ENCODE measurements at places on chromosomes 3 and 15.

GRCh38 chr3:195790901-195791300, 20.8 kb downstream of the MUC4 start:
- DNase-seq, result no peak

DNA sequence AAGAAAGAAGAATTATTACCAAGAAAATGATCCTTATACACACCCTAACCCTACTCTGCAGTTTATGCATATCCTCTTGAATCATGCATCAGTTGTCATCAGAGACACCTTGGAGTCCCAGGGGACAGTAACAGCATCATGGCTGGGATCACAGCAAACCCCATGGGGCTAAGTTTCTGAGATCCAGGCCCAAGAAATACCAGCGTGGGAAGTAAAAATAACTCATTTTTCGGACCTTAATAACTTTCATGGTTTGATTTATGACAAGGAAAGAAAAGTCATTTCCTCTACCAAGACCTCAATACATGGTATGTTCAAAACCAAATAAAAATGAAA, 38.8 kb upstream of the B3GNT5 start:
- DNase-seq, result no peak

- DNase-seq, result peak; percentile 69
Observed at GRCh38 chr15:31442699-31443111, 116.1 kb downstream of the KLF13 start.

- DNase-seq, result peak; percentile 46
Observed at GRCh38 chr15:45715528-45715927, 80.7 kb downstream of the SQOR start.

- DNase-seq, result no peak
Observed at GRCh38 chr15:52252781-52253180, 42.8 kb downstream of the MYO5C start.

GRCh38 chr15:49423901-49424550, 984 bp downstream of the FGF7 start:
- no peak for DNase-seq

GRCh38 chr3:122609798-122610559, 32.5 kb downstream of the PARP15 start:
- DNase-seq, result no peak

DNA sequence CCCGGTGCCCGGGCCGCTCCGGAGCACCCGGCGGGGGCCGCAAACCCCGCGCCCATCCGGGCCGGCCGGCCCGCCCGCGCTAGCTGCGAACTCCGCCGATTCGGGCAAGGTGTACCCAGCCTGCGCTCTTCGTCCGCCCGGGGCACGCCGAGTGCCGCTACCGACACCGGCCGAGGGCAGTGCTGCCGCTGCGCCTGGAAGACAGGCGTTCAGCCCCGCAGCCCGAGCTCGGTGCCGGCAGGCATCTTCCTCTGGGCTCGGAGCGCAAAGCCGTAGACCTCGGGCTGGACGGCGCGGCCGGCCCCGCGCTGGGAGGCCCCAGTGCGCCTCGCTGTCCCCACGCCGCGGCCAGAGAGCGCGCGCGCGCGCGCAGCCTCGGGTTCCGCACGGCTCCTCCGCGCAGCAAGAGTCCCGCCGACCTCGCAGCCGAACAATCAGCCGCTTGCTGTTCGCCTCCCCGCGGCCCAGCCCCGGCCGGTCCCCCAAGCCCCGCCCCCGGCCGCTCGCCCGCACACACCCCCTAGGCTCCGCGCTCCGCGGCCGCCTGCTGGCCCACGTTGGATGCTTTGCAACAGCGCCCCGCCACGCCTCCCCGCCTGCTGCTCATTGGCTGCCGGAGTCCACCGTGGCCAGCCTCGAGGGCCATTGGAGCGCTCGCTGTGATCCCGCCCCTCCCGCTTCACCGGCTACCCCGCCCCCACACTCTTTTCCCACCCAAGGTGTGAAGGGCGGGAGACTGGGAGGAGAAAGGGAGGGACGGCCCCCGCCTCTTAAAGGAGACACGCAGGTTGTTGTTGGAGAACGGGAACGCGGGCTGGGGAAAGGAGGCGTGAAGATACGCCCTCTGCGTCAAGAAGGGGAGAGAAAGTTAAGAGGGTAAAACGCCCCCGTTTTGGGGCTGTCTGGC, at the start of gene LRIG1:
Gene LRIG1, minus strand, starts transcription at position 447 of the 907 bp plus-strand sequence. CDS start 615 bp downstream, outside the sequence.
- peak; percentile 98 for DNase-seq

DNA sequence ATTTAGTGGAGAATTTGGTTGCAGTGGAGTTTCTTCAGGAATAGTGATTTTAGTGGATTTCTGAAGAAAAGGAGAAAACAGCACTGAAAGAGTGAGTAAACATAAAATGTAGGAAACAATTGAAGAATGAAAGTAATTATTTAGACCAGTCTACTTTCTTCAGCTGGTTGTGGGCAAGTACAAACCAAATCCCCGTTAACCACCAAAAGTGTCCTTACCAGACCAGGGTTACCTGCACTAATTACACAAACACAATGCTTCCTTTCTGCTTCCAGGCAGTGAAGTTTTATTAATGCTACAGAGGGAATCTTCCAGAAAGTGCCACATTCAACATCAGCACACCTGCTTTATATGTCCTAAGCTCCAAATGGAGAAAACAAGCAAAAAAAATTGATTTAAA, 248.0 kb upstream of the TBC1D5 start:
- no peak for DNase-seq

- DNase-seq, result peak; percentile 74
Observed at GRCh38 chr15:82231842-82232241, 30.7 kb downstream of the EFL1 start.

- DNase-seq, result peak; percentile 83
Observed at GRCh38 chr3:134606033-134607025, 44.5 kb downstream of the KY start.

DNA sequence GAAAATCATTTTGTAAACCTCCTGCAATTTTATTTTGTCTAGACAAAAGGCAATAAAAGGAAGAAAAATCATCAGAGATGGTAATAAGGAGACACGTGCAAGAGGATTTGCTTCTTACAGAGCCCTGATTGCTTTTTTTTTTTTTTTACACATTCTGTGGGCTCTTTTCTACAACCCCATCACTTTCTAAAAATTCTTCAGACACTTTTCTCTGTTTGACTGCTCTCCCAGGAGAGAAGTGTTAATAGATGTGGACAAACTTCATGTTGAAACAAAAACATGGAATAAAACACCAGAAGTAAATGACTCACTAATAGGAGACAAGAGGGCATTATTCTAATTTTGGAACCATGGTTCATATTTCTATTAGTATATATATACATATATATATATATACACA, 114.4 kb upstream of the TPRG1 start:
- no peak for DNase-seq

GRCh38 chr3:11136830-11137626, 17.3 kb upstream of the HRH1 start:
- DNase-seq, result no peak

DNA sequence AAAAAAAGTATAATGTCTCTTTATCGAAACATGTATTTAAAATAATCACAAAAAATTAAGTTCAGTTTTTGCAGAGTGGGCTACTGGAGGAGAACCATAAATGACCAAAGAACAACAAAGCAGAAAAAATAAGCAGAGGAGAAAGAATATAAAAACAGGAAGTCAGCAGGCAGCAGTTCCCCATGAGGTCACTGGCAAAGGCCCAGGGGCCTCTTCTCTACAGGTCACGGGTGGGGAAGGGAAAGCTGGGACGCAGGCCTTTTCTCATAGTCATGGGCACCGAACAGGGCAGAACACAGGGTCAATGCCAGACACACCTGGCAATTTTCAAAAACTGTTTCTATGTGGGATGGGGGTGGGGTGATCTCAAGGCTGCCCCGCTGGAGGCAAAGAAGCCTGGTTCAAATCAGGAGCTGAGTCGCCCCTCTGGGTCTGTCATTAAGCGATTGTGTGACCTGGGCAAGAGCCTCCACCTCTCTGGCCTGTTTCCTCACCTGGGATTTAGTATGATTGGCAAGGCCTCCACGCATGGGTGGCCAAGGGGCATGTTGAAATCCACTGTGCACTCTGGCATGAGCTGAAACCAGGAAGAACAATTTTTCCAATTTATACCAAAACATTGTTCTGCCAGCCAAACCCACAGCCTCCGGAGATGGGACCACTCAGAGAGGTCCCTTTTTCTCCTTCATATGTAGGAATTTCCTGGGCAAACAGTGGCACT, 43.8 kb upstream of the UACA start:
- DNase-seq, result peak; percentile 68

- DNase-seq, result no peak
Observed at GRCh38 chr3:55059027-55059629, 131.3 kb upstream of the LRTM1 start.

GRCh38 chr15:79161837-79162508, 71.4 kb upstream of the RASGRF1 start:
- DNase-seq, result no peak

DNA sequence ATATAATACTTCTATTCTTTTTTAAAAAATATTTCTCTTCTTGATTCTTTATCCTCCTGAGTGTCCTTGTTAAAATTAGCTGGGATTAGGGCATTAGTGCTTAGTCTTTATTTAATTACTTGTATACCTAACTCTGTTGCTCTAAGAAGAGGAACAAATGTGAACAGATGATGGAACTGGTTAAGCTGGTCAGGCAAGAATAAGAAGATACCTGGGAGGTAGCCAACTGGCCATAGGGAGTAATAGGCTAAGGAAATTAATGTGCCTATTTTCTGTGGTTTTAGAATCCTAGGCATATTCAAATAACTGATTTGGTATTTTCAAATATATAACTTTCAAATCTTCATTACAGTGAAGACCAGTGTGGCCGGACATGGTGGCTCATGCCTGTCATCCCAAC, 54.4 kb downstream of the EIF3J start:
- no peak for DNase-seq

DNA sequence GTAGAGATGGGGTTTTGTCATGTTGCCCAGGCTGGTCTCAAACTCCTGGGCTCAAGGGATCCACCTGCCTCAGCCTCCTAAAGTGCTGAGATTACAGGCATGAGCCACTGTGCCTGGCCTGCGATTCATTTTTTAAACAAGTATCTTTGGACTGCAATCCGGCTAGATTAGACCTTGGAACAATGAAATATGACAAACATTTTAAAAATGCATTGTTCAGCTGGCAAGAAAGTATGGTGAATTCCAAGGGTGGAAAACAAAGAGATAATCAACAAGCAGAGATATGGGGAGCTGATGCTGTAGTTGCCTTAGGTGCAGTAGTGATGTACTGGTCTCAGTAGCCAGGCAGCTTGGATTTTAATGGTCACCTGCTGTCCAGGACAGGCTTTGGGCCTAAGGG, 95.8 kb upstream of the GOLGA8J start:
- DNase-seq, result no peak

GRCh38 chr3:56970461-56970879, 90.0 kb upstream of the SPATA12 start:
- peak; percentile 61 for DNase-seq

- DNase-seq, result no peak
Observed at GRCh38 chr15:59636184-59636583, 21.1 kb downstream of the GTF2A2 start.

- peak; percentile 41 for DNase-seq
Observed at GRCh38 chr3:124584552-124585391, 145.5 kb upstream of the UMPS start.

GRCh38 chr3:117606866-117607265, 897.3 kb downstream of the TUSC7 start:
- DNase-seq, result no peak

GRCh38 chr3:183529717-183530116, 25.8 kb downstream of the KLHL6 start:
- DNase-seq, result no peak

- DNase-seq, result no peak
Observed at GRCh38 chr3:27800261-27800660, 78.1 kb upstream of the EOMES start.

DNA sequence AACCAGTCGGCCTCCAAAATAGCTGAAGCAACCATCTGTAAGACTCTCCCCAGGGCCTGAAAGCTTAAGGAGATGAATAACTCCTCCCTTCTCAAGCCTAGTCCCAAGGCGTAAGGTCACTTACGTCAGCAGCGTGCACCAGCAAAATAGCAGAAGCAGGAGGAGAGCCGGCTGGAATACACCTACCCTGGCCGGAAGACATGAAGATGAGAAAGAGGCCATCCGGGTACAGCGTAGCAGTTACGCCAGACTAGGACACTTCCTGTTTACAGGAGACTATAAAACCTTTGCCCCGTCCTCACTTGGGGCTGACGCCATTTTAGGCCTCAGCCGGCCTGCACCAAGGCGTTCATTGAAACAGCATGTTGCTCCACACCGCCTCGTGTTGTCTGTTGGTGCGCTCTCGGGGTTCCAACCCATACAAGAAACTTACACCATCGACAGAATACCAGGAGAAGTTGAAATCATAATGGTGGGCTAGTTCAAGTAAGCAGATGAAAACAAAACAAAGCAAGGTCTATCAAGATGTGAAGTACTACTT, 2.5 kb downstream of the CFAP92 start:
- no peak for DNase-seq

DNA sequence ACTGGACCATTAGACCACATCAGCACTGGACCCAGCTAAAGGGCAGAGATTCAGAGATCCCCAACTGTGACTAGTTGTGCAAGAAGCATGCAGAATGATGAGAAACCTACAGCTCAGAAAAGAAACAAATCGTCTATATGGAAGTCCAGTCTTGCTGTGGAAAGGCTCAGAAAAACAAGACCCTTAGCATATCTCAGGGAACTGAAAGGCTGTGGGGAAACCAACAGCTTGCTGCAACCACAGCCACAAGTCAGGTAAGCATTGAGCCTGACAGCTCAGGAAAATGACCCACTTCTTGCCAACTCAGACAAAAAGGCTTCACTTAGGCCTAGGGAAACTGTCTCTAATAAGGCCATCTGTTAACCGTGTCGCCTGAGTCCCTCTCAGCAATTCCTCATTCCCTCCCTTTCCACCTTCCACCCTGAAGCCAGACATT, 145.6 kb downstream of the LSAMP start:
- no peak for DNase-seq

- peak; percentile 75 for DNase-seq
Observed at GRCh38 chr15:89496155-89497098, at the start of gene RHCG. Gene RHCG (minus strand): TSS chr15:89496583. CDS start chr15:89496544, 39 bp downstream.

GRCh38 chr3:45716790-45717336, 27.7 kb downstream of the SACM1L start:
- no peak for DNase-seq

GRCh38 chr3:128354788-128355542, 111.7 kb downstream of the DNAJB8 start:
- DNase-seq, result no peak

DNA sequence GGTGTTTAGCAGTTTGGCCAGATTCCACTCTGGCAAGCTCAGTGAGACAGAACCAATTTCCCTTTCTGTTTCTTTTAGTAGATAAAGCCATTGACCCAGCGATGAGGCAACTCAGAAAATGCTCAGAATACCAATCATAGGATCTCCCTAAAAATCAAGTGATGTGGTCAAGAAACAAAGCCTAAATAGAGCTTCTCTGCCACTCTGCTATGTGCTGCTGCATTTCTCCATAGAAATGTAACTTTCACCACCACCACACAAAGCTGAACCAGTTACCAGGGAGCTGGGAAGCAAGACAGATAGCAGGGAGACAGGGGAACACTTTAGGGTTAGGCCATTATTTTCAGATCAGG, 109.8 kb downstream of the RPL22L1 start:
- no peak for DNase-seq
